ENCODE measurements at places on chromosomes 2 and 18.

DNA sequence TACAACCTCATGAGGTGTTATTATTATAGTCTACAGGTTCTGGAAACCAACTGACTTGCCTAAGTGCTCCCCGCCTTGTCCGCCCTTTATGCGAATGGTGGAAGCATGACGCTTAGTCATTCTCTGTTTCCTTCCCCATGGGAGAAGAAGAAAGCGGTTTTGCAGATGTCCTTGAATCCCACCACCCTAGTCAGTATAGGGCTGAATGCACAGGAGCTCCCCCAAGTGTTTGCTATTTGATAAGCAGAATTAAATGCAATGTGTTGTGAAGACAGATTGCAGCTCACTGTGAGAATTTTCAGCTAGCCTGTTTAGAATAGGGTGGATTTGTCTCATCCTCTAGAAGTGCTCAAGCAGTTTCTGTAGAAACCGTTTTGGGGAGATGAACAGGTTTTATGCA is 652.0 kb downstream of the DCC start:
- H3K4me1 ChIP-seq = no peaks in the 10 kb centered on the region
- no peak overlapping the region for H3K27ac ChIP-seq
- H3K36me3 ChIP-seq = no peaks in the 10 kb centered on the region
- H3K27me3 ChIP-seq = no peaks in the 10 kb centered on the region
- no peak for DNase-seq
- H3K4me3 ChIP-seq = no peak overlapping the region

GRCh38 chr2:2809771-2810170 is 478.7 kb upstream of the MYT1L start:
- no peak overlapping the region for H3K4me3 ChIP-seq
- H3K27ac ChIP-seq = no peak overlapping the region
- no peaks in the 10 kb centered on the region for H3K36me3 ChIP-seq
- no peaks in the 10 kb centered on the region for H3K27me3 ChIP-seq
- no peaks in the 10 kb centered on the region for H3K4me1 ChIP-seq

DNA sequence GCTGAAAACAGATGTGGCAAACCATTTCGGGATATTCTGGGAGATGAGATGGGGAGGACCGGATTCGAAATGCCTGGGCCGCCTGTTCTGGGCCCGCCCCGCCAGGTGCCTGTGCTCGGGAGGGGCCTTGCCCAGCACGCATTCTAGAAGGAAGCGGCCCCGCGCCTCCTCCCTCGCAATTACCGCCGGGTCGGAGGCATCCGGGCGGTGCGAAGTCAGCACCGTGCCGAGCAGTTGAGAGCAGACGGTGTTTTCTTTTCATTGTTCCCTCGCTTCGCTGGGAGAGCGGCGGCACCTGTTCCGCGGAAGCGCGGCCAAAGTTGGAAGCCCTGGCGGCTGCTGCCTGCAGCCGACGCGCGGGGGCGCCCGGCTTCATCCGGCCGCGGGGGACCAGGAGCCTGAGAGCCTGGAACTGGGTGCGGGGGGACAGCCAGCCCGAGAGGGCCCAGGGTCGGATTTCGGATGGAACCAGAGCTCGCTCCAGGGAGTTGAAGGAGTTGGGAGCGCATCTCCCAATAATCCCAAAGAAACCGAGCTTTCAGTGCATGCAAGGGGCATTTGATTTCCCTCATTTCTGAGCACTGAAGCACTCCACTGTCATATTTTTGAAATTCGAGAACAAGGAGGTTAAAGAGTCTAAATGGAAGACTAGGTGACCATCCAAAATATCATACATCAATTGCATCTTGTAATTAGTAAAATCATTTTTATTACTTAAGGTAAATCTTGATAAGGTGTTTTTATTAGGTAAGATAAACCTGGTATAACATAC is 241.8 kb upstream of the RAB12 start:
- peak; percentile 82 for DNase-seq
- H3K4me3 ChIP-seq = peak overlapping the region; percentile 40
- H3K27ac ChIP-seq = no peak overlapping the region
- no peaks in the 10 kb centered on the region for H3K36me3 ChIP-seq
- H3K4me1 ChIP-seq = peaks cover 7% of the 10 kb centered on the region

- no peaks in the 10 kb centered on the region for H3K27me3 ChIP-seq
- H3K4me3 ChIP-seq = no peak overlapping the region
- peaks cover 37% of the 10 kb centered on the region for H3K4me1 ChIP-seq
- no peaks in the 10 kb centered on the region for H3K36me3 ChIP-seq
- H3K27ac ChIP-seq = no peak overlapping the region
- no peak for DNase-seq
Observed at GRCh38 chr2:11305958-11306357, 38.5 kb downstream of the ROCK2 start.

DNA sequence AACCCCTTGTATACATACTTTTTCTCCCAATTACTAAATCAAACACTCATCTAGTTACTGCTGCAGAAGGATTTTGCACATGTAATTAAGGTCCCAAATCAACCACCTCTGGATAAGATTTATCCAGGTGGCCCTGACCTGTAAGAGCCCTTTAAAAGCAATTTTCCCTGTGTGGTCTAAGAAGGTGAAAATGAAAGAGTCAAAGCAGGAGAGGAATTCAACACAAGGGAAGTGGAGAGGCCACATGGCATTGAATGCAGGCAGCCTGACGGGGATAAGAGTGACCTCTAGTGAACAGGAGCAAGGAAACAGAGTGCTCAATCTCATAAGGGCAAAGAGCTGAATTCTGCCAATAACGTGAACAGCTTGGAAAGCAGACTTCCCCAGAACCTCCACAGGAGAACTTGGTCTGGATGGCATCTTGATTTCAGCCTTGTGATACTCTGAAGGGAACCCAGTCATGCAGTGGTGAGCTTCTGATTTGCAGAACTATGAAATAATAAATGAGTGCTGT is 27.2 kb downstream of the PPP3R1 start:
- no peak overlapping the region for H3K4me3 ChIP-seq
- no peak for DNase-seq
- peaks cover 47% of the 10 kb centered on the region for H3K4me1 ChIP-seq
- H3K27ac ChIP-seq = no peak overlapping the region

DNA sequence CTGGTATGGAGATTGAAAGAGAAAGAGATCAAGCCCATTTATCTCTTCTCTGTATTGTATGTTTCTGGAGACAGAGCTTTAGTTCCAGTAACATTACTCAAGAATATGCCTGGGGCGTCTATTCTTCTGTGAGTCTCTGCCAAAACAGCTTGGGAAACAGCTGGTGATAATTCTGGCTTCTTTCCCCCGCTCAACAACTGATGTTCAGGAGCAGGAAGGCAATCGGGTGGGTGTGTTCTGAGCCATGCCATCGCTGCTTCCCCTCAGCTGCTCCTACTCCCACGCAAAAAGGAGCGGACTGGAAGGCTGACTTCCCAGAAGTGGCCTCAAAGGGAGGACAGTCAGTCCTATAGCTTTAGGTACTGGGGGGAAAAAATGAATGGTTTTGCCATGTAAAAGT is 695.1 kb downstream of the PLCL1 start:
- H3K27ac ChIP-seq = no peak overlapping the region
- H3K4me3 ChIP-seq = no peak overlapping the region
- no peaks in the 10 kb centered on the region for H3K27me3 ChIP-seq
- H3K36me3 ChIP-seq = no peaks in the 10 kb centered on the region
- H3K4me1 ChIP-seq = no peaks in the 10 kb centered on the region

DNA sequence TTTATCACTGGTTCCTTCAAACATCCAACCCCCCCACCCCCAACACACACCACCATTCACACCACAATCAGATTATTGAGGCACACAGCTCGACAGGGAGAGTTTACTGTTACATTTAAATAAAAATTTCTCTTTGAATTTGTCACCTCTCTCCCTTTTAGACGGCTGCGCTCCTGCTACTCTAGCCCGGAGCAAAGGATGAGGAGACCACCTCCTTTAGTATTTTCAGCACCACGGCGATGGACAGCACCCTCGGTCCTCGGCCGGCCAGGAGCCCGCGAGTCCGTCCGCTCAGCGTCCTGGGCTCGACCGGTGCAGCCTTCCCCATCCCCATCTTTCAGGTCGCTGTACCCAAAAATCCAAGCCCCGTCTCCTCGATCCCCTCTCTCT is 892 bp downstream of the CELF4 start:
- DNase-seq = peak; percentile 75
- no peak overlapping the region for H3K27ac ChIP-seq
- H3K4me1 ChIP-seq = peaks cover 17% of the 10 kb centered on the region
- no peaks in the 10 kb centered on the region for H3K36me3 ChIP-seq
- peaks cover 68% of the 10 kb centered on the region for H3K27me3 ChIP-seq
- peak overlapping the region; percentile 34 for H3K4me3 ChIP-seq

DNA sequence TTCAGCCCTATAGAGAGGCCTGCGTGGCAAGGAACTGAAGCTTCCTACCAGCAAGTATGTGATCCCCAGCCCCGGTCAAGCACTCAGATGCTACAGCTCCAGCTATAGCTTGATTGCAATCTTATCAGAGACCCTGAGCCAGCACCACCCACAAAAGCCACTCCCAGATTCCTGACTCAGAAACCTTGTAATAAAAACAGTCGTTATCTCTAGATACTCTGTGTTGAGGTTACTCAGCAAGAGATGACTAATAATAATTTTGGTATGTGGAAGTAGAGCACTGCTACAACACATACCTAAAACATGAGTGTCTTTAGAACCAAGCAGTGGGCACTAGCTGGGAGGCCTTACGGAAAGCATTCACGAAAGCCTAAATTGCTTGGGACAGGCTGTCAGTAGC is 216.9 kb downstream of the UXS1 start:
- H3K27me3 ChIP-seq = no peaks in the 10 kb centered on the region
- H3K4me3 ChIP-seq = no peak overlapping the region
- no peaks in the 10 kb centered on the region for H3K4me1 ChIP-seq

DNA sequence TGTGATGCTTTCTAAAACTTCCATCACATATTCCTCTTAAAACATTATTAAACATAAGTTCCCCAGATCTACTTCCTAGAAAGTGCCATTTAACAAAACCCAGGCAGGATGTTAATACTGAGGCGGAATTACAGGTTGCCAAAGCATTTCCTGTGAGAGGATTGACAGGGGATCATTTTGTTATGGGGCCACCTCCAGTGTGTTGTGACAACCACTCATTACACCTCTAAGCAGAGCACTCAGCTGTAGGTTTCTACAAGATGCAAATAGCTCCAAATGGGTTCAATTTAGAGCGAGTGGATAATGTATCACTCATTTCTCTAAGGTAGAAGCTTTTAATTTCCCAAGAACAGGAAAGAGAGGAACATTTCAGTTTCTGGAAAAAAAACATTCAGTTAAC is 1429.5 kb upstream of the ACVR2A start:
- H3K27ac ChIP-seq = no peak overlapping the region
- no peaks in the 10 kb centered on the region for H3K4me1 ChIP-seq
- no peaks in the 10 kb centered on the region for H3K36me3 ChIP-seq

DNA sequence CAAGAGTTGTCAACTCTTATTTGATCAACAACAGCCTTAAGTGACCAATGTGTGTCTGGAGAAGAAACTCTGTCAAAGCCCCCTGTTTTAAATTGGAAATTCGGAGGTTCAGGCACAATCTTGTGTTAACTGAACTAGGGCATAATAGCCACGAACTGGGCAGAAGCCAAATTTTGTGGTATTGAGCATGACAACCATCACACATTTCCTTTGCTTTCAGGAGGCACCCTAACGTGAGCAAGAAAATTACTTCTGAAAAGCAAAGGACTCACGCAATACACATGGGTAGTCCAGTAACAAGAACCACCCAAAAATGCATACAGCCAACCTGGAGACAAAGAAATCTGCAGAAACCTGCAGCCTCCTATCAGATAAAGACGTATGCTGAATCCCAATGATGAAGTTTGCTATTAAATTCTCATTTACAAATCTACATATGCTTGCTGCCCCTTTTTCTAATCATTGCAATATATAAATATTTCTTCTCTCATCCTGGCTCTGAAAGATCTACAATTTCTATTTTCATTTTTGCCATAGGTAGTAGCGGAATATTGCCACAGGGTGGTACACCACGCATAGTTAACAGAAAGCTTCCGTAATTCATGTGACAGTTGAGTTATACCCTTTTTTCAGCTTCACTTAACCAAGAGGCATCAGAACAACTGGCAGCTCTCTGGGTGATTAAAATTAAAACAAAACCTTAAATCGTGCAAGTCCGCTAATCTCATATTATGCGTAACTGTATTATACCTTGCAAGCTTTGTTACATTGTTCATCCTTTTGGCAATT is 495.8 kb downstream of the NRXN1 start:
- H3K36me3 ChIP-seq = no peaks in the 10 kb centered on the region
- no peak overlapping the region for H3K4me3 ChIP-seq
- no peaks in the 10 kb centered on the region for H3K27me3 ChIP-seq
- H3K4me1 ChIP-seq = no peaks in the 10 kb centered on the region
- H3K27ac ChIP-seq = no peak overlapping the region

GRCh38 chr18:11506856-11507255 is 102.5 kb upstream of the SLC35G4 start:
- no peak for DNase-seq
- H3K27me3 ChIP-seq = no peaks in the 10 kb centered on the region
- H3K36me3 ChIP-seq = no peaks in the 10 kb centered on the region
- H3K4me1 ChIP-seq = no peaks in the 10 kb centered on the region
- H3K4me3 ChIP-seq = no peak overlapping the region

DNA sequence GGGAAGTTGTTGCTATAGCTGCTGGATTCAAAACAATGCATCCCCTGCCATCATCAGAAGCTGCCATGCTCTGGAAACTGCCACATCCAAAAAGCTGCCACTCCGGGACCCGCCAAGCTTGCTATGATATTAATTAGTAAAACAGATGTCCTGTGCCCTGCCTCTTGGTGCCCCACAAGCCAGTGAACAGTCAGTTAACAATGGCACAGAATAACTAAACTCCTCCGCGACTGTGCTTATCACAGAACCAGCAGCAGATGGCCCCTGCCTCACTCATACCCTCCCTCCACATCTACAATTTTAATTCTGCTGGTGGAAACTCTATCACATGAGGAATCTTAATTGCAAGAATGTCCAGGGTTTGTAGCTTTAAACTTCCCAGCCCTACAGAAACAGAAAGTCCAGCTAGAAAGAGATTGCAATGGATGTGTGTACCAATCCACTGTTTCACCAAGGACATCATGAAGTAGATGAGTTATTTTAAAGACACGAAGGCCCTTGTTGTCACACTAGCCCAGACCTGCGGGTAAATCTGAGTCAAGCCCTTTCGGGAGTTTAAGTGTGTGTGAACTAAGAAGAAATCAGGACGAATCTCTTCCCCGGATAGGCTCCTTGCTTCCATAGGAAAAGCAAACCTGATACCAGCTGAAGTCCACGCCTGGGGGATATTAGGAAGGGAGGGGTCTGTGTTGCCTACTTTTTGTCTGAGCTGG is 7.4 kb upstream of the ACYP2 start:
- no peaks in the 10 kb centered on the region for H3K36me3 ChIP-seq
- no peaks in the 10 kb centered on the region for H3K27me3 ChIP-seq
- H3K4me3 ChIP-seq = no peak overlapping the region
- peaks cover 12% of the 10 kb centered on the region for H3K4me1 ChIP-seq
- DNase-seq = no peak
- no peak overlapping the region for H3K27ac ChIP-seq

DNA sequence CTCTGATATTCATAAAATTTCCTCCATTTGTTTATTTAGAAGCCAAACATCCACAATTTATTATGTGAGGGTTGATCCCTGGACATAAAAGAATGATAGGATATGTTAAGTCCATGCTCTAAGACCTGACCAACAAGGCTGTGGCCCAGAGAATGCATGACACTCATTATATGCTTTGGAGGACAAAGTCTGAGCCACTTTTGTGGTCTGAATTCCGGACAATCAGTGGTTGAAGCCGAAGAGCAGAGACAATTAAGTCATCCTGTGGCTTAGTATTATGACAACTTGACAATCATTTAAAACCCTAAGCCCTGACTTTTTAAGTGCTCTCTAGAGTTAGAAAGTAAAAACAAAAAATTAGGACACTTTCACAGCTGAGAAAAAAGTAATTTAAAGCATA is 483.3 kb downstream of the PLCL1 start:
- no peak for DNase-seq
- H3K36me3 ChIP-seq = no peaks in the 10 kb centered on the region
- no peak overlapping the region for H3K4me3 ChIP-seq
- peaks cover 3% of the 10 kb centered on the region for H3K27me3 ChIP-seq
